CD14-positive monocyte (primary cell): ENCODE measurements at places on chromosomes 6 and 20.

GRCh38 chr6:106889692-106890091, 84.8 kb downstream of the CD24 start:
- DNase-seq: no peak

DNA sequence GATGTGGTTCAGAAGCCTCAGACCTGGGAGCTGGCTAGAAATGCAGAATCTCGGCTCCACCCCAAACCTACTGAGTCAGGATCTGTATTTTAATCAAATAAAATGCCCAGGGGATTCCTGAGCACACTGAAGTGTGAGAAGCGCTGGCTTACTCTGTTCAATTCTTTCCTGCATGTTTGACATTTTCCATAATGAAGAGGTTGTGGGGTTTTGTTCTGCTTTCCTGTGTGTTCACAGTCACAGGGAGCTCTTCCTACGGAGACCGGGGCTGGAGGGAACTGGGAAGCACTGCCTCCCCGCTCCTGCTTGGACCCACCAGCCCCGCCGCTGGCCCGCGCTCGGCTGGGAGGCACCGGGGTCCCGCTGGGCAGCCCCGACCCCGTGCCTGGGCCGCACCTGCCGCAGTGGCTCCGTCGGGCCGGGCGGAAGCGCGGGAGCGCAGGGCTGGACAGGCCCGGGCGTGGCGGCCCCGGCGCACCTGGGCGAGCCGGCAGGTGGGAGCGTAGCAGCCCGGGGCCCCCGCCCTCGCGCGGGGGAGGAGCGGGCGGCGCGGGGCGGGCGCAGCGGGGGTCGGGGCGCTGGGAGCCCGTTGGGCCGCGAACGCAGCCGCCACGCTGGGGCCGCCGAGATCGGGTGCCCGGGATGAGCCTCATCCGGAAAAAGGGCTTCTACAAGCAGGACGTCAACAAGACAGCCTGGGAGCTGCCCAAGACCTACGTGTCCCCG, at the start of gene MAPK13:
Gene MAPK13, plus strand, starts transcription at position 573 of the 726 bp plus-strand sequence. Its CDS starts 70 bp downstream, at position 643.
- peak; percentile 44 for DNase-seq

DNA sequence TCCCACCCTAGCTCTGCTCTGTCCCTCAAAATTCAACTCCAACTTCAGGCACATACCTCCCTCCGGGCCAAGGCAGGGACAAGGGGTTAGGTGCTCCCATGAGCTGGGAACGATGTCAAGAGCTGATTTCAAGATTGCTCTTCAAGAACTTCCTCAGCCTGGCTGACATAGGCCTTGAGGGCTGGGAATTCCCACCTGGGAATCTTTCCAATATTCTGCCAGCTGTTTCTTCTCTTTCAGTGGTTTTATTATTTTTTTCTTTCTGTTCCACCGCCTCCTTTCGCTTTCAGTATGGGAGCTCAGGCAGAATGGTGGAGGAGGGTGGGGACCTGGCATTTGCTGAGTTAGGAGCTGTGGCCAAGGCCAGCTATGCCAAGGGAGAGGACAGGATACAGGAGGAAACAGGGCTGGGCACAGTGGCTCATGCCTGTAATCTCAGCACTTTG, 33.7 kb downstream of the SRSF3 start:
- peak; percentile 73 for DNase-seq

- DNase-seq: no peak
These were observed 6.8 kb upstream of the SNHG17 start for GRCh38 chr20:38441916-38442315.

DNA sequence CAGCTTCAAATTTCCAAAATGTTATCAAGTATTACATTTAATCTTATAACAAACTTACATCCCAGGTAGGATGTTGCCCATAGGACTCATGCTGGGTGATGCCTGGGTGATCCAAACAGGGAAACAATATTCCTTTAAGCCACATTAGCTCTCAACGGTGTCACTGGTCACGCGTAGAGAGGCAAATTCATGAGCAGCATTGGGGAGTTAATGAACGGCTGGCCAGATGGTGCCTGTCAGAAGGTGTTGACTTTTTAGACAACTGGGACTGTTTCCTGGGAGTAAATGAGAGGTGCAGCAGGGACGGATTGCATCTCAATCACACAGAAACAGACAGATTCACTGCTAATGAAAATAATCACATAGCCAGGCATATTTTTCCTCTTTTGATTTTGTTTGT, 83.3 kb upstream of the ID4 start:
- no peak for DNase-seq

DNA sequence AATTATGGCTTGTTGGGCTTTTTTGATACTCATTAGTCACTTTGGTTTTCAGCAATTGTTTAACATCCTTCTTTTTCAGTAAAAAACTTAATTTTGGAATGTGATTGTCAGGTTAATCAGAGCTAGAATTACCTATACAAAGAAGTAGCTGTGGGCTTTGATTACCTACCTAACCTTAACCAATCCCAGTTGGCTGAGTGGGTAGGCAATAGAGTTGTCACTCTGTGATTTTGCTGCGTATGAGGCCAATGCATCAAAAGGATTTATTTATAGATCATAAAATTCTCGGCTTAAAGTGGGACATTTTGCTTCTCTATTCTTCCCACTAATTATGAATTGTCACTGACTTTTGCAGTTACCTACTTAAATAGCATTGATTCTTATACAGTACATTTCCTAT, 111.4 kb downstream of the PHACTR1 start:
- no peak for DNase-seq

DNA sequence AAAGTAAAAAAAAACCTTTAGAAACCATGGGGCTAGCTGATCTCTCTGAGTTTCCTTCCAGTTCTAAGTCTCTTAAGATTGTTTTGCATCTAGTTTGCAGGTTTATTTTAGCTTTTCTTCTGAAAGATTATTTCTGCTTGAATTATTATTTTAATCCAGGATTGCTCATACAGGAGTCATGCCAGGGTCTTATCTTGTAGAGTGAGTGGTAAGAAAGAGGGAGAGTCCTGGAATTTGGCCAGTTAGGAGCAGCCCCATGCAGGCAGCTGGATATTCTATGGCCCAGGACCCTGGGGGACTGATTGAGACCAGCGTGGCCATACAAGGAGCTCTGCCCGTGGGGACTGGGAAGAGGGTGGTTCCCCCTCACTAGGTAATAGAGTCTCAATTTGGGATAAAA, 178.9 kb upstream of the HEY2 start:
- DNase-seq: no peak

DNA sequence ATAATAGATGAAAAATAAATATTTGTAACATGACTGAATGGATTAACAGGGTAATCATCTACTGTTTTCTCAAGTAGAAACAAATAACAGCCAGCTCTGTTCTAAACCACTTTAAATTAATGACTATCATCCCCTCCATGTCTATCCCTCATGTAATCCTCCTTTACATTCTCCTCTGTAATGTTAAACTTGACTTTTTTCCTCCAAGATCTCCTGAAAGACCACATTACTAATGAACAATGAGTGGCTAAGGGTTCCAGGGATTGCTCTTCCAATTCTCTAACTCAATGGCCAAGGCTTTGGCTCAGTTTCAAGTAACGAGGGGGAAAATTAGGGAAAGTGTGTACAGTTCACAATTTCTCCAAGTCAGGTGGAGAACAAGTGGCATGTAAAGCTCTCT, 37.6 kb upstream of the FBXL4 start:
- no peak for DNase-seq

DNA sequence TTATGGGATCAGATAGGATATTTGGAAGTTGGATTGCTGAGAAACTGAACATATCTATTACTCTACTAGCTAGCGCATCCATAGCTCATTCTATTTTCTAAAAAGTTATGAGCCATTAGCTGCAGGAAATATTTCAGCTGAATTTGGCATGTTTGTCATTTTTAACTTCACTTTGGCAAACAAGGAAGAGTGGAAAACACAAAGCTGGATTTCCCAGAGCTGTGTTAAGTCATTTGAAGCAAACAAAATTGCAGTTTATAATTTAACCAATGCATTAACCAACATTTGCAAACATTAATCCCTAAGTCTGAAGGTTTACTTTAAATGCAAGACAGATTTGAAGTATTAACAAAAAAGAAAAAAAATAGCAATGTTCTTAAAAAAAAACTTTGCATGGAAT, 1.2 kb downstream of the ALDH8A1 start:
- DNase-seq: no peak

- peak; percentile 67 for DNase-seq
These were observed 111.3 kb downstream of the LY86 start for GRCh38 chr6:6699741-6700367.

DNA sequence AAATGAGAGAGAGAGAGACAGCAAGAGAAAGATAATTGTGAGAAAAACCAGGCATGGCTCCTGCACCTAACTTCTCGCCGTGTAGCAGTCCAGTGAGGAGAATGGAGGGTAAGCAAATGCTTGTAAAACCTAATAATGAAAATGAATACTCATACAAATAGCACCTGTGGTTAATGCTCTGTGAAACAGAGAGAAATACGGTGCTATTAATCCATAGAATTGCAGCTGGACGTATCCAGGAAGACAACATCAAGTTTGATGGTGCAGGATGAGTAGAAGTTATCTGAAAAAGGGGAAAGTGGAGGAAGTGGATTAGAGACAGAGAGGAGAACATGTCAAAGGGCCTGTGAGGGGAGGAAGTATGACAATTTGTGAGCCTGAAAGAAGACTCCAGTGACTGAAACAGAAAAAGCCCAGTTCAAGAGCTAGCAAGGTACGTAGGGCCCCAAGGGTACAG, 89.4 kb upstream of the PAK5 start:
- no peak for DNase-seq

DNA sequence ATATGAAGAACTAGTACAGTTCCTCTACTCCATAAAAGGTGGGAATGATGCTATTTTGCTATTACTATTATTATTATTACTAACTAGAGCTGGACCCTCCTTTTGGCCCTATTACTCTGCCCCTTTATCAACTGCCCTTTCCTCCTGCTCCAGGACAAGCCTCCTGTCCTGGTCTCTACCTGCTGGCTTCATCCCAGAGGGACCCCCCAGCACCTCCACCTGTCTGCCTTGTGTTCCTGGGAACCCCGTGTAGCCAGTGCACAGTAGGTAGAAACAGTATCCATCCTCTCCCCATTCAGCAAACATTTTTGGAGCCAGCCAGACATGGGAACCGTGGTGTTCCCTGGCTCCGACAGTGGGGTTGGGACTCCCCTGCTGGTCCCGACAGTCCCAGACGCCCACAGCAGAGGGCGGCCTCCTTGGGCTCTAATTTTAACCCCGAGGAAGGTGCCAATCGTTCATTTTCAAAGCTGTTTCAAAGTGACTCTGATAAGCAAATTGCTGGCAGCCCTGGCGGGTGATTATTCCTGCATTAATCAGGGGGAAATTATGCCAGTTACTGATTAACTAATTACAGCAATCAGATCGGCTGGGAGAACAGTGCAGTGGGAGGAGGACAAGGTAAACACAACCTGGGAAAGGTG, 44.2 kb upstream of the MDGA1 start:
- DNase-seq: no peak

DNA sequence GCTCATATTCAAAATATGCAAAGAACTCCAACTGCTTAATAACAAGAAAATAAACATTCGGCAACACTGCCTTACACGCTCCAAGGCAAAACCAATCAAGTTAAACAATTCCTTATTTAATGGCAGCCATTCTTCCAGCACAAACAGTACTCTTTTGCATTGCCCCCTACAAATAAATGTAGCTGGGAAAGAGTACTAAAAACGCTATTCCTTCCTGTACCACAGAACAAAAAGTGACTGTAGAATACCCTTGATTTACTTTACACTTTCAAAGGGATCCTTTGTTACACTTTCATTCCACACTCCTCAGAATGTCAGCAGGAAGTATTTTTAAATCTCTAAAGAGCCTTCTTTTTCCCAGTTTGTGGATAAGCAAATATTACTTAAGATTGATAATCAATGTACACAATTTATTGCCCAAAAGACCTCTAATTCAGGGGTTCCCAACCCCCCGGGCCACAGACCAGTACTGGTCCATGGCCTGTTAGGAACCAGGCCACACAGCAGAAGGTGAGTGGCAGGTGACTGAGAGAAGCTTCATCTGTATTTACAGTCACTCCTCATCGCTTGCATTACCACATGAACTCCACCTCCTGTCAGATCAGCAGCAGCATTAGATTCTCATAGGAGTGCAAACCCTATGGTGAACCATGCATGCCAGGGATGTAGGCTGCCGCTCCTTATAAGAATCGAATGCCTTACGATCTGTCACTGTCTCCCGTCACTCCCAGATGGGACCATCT, 51.6 kb downstream of the MBOAT1 start:
- DNase-seq: no peak

GRCh38 chr6:54587277-54587676, 259.3 kb upstream of the FAM83B start:
- DNase-seq: no peak

DNA sequence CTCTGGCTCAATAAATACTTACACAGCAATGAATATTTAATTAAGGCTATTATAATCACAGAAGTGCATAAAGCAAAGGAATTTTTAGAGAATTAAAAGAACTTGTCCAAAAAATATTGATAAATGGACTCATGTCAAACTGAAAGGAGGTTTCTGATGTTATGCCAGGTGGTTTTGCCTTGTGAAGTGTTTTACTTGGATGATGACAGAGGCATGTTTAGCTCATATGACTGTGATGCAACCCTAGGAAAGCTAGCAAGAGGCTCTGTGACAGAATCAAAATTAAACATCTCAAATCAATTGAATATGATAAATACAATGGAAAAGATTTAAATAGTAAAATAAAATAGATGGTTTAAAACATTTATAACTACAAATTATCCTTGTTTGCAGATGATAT, 137.3 kb downstream of the TMEM200A start:
- DNase-seq: no peak

- no peak for DNase-seq
These were observed 385.7 kb downstream of the GRIK2 start for GRCh38 chr6:101779051-101779844.

DNA sequence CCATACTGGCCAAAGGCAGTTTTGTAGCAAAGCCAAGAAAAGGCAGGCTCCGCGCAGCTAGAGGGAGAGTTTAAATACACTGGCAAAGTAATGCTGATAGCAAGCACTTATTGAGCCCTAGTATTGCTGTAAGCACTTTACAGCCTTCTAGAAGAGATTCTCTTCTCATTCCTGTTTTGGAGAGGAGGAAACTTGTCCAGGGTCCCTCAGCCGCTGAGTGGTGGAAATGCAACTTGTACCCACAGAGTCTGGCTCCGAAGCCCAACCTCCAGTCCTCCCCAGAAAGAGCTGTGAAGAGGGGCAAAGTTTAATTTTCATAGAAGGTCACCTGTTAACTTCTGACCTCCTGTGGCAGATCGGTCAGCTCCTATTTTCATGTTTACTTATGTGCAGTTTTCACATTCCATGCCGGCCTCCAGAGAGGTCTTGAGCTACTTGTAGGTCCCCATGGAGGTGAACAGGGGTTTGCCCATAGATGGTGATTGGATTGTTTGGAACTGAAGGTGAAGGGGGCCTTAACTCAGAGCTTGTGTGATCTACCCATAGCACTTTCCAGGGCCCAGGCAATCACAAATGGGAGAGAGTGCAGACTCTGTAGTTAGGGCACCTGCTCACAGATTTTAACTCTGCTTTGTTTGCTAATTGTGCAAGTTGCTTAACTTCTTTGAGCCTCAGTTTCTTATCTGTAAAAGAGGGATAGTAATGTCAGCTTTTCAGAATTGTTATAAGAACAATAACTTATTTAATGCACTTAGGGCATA, 70.7 kb downstream of the LYRM2 start:
- no peak for DNase-seq

GRCh38 chr20:454951-455350, 7.4 kb downstream of the TBC1D20 start:
- no peak for DNase-seq
